ENCODE measurements at places on chromosomes 13 and 19. TPM values are rescaled to one million over a fixed set of nuclear protein-coding genes. Genes with fewer than 3 reads are reported as not detected.

SEMA6B gene
- 3.1 TPM for total RNA-seq

DNASE2 gene
- total RNA-seq: 13.7 TPM

CCDC70 gene
- total RNA-seq: not detected

ARHGAP35 gene
- total RNA-seq: 49.2 TPM

LYL1 gene
- 69.7 TPM for total RNA-seq

SMAD9 gene
- total RNA-seq: 1.2 TPM

ZGLP1 gene
- 0.61 TPM for total RNA-seq

TTYH1 gene
- total RNA-seq: 0.42 TPM

RUBCNL gene
- total RNA-seq: 1.5 TPM

PALM gene
- total RNA-seq: 4.8 TPM

LGALS7B gene
- total RNA-seq: not detected

ZNF415 gene
- 1.3 TPM for total RNA-seq

VASP gene
- total RNA-seq: 29.1 TPM

TNFSF13B gene
- total RNA-seq: 11.6 TPM

KLK13 gene
- total RNA-seq: not detected

CRB3 gene
- total RNA-seq: 34.3 TPM

SPRYD7 gene
- 3.9 TPM for total RNA-seq

ZSCAN1 gene
- total RNA-seq: not detected

SPINT2 gene
- total RNA-seq: 43.0 TPM

NLRP5 gene
- total RNA-seq: not detected

SELENOV gene
- total RNA-seq: not detected

LGI4 gene
- 1.1 TPM for total RNA-seq

CEACAM16 gene
- not detected for total RNA-seq

CAB39L gene
- total RNA-seq: 2.3 TPM

SERPINE3 gene
- not detected for total RNA-seq

LGALS14 gene
- total RNA-seq: not detected

Data from liver (tissue), 10 donors.